Activated T-cell treated with anti-CD3 and anti-CD28 coated beads, Interleukin-2, amount 50 U/mL, for 4 hours (primary cell): ENCODE measurements at places on chromosomes 13 and 19.

- peak; percentile 73 for DNase-seq
Measured at GRCh38 chr19:42176990-42177685, 40.3 kb downstream of the DEDD2 start.

GRCh38 chr13:35496006-35496405 is 19.5 kb upstream of the MAB21L1 start:
- DNase-seq = no peak

DNA sequence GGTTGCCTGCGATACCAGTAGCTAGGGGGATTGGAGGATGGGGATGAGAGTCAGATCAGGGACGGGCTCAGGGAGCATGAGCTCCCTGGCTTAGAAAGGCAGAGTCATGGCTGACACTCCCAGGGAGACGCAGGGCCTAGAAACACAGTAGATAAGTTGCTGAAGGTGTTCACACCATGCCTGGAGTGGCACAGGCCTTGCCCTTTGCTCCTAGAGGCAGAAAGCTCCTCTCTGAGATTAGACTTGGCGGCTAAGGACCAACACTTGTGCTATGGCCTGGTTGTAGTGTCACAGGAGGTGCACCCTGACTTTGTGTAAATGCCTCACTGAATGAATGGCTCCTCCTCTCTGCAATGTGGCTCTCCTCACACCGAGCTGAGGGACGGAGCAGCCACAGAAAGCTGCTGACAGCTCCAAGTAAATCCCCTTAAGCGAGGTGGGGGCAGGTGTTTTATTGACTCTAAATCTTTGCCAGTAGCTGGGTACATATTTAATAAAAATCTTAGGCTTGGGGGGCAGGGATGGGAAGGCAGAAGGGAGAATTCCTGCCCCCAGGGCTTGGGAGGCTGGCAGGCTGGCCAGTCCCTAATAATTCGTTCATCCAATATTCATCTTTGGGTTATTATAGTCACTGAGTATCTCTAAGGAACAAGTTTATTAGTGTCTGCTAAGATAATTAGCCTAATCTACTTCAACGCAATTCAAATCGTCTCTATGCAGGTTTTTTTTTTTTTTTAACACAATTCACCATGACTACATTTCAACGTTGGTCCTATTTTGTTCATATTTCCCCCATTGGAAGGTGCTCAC is 54.9 kb downstream of the SIAH3 start:
- DNase-seq = no peak

GRCh38 chr19:47157431-47158321 is 27.0 kb downstream of the SAE1 start:
- DNase-seq = peak; percentile 14

GRCh38 chr13:44649834-44650233 is 73.7 kb upstream of the TSC22D1 start:
- DNase-seq = no peak

- peak; percentile 84 for DNase-seq
Measured at GRCh38 chr13:41061075-41061913, at the start of gene WBP4. TSS of gene WBP4 (plus strand) at chr13:41061509. CDS start at chr13:41061674, 165 bp downstream.

DNA sequence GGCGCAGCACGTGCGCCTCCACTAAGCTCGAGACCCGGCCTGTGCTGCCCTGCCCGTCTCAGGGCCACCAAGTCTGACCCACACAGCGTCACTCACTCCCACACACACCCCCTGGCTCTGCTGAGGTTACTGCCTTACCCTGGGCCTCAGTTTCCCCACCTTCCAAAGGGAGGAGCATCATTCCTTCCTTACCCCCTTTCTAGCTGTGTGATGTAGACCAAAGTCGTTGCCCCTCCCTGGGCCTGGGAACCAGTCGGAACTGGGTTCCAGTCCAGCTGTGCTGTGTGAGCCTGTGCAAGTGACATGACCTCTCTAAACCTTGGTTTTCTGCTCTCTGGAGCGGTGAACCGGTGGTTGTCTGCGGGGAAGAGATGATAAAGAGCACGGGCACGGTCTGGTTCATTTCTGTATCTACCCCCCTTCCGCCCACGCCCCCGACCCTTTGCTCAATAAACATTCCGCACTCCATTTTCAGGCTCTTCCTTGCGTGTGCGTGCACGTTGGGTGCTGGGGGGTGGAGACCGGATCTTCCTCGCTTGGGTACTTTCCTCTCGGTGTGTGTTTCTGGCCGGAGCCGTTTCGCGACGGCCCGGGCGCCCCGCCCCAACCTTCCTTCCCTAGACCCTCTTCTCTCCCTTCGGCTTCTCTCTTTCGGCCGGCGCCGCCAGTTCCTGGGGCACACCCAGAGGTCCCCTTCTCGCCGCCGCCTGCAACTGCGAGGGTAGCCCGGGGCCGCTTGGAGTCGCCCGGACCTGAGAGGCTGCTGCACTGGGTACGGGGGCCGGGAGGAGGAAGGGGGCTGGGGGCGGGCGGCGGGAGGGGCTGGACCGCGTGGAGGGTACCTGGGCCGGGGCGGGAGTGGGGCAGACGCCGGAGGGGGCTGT is at the start of gene ZNF581:
ZNF581 (plus strand) TSS at position 647 of the 884 bp plus-strand sequence. CDS start 923 bp downstream, outside the sequence.
- peak; percentile 76 for DNase-seq

GRCh38 chr13:72071713-72072112 is 204.7 kb upstream of the DACH1 start:
- DNase-seq = no peak

GRCh38 chr19:41877916-41878905 is 1.1 kb downstream of the CD79A start:
- no peak for DNase-seq

DNA sequence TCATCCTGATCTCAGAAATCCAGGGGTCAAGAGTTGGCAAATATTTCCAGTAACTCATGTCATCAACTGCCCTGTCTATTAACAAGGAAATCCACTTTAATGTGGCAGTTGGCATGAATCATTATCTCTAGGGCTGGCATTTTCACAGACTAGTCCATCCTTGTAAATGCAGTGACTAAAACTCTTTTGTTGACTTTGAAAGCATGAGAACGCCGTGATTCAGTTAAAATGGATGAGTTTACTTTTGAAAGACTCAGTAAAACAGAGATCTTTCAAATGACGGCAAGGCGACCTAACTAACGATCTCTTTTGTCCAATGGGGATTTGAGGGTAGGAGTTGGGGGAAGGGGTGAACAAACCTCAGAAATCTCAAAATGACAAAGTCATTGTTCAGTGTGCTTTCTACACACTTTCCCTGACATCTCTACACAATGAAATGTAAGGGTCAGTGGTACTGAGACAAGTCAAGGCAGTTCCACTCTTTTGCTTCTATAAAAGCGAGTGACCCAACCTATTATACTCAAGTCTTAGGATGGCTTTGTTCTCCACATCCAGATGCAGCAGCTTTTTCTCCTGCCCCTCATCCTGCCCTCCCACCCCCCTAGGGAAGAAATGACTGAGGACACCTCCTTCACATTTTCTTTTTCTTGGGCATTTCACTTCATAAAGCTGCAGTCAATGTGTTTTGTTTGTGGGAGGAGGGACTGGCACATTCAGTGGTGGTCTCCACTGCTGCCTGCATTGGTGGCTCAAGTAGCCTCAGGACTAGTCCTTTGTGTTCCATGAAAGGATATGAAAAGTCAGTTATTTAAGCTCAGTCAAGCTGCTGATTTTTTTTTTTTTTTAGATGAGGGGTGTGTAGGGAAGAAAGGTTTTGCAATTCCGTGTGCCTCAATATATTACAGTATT is 200.5 kb downstream of the ABCC4 start:
- no peak for DNase-seq

- DNase-seq = peak; percentile 52
Measured at GRCh38 chr19:49114630-49115363, 627 bp downstream of the LIN7B start.

DNA sequence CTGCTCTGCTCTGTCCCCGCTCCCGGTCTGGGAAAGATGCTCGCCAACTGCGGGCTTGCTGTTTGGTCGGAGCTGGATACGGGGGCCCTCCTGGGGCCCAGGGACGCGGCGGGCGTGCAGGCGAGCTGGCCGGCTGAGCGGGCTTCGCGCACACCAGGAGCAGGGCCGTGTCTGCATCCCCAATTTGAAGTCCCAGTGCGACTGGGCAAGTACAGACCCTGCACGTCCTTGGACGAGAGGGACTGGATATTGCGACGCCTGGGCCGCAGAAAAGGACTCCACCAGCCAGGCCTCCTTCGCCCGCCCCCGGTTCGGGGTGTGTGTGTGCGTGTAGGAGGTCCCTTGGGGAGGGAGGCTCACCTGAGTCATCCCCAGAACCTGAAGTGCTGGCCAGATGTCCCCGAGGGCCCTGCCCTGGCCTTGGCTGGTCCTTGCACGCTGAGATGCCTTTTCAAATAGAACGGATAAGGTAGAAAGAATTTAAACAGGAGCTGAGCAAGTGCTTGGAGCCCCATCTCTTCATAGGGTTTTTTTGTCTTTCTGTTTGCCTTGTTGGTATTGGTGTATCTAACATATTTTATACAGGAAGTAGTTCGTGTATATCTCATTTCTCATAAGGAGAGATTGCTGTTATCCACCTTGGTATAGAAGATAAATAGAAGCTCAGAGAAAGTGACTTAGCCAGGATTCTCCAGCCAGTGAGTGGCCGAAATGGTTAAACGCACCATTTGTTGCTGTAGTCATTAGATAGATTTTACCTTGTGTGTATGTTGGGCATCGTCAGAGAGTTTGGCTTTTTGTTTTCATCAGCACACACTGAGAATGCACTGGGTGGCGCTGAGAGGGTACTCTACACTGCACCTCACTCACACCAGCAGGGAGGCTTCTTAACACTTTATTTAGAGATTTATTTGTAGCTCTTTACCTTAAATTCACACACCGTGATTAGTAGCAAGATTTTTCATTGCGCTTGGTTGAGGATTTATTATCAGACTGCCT is 1.1 kb downstream of the NAXD start:
- DNase-seq = peak; percentile 32

DNA sequence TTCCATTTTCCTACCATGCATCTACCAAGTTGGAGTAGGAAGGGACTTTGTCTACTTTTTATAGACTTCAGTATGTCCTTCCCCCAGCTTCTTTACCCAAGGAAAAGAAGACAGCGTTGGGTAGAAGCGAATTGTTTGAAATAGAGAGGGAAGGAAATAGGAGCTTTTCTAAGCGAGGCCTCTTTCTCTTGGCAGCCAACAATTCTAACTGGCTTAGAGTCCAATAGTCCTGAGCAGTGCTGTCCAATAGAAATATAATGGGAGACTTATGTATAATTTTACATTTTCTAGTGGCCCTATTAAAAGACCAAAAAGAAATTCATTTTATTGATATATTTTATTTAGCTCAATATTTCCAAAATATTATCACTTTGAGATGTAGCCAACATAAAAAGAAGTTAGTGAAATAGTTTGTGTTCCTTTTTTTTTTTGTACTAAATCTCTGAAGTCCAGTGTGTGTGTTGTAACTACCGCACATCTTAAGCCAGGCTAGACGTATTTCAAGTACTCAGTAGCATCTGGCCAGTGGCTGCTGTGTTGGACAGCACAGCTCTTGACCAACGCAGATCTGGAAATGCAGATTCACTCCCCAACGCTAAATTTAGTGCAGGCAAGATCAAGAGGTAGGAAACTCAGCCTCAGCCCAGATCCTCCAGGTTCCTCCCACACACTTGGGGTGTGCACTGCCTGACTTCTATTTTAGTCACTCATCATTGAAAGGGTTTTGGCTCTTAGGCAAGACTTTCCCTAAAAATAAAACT is 179.2 kb downstream of the SHISA2 start:
- DNase-seq = no peak

GRCh38 chr19:2582984-2583956 is 107.3 kb downstream of the GADD45B start:
- no peak for DNase-seq

DNA sequence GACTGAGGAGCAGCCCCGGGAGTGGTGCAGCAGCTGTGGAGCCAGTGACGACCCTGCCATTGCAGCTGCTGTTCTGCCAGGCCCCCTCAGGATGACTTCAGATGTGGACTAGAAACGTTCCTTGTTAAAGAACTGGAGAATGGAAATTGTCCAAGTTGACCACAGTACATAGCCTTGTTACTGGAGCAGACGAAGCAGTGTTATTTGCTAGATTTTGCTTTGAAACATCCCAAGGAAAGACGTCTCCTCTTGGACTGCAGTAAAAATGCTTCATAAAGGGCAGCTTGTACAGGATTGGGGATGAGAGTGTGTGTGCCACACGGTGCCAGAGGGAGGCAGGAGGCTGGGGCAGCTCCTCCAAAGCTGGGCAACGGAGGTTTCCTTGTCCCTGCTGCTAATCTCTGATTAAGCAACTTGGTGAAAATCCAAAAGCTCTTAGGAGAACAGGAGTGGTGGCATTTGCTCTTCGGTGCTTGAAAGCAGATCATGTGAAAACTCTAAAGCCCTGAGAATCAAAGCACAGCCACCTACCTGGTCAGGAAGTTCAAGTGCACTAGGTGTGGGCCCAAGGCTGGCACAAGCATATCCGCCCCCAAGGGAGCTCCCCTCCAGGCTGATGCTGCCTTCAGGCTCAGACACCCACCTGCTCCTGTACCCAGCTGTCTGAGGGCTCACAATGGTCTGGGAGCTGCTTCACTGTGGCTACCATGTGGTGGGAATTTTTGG is 34.5 kb downstream of the SHISA2 start:
- DNase-seq = no peak

DNA sequence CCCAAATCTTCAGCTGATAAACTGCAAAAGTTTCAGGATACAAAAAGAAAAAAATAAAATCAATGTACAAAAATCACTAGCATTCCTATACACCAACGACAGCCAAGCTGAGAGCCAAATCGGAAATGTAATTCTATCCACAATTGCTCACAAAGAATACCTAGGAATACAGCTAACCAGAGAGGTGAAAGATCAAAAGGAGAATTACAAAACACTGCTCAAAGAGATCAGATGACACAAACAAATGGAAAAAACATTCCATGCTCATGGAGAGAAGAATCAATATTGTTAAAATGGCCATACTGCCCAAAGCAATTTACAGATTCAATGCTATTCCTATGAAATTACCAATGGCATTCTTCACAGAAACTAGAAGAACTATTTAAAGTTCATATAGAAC is 29.5 kb downstream of the NLRP11 start:
- DNase-seq = no peak
